ENCODE measurements at places on chromosomes 12 and 14.

GRCh38 chr12:19648591-19648990 lies 209.3 kb downstream of the AEBP2 start:
- no peak for DNase-seq

DNA sequence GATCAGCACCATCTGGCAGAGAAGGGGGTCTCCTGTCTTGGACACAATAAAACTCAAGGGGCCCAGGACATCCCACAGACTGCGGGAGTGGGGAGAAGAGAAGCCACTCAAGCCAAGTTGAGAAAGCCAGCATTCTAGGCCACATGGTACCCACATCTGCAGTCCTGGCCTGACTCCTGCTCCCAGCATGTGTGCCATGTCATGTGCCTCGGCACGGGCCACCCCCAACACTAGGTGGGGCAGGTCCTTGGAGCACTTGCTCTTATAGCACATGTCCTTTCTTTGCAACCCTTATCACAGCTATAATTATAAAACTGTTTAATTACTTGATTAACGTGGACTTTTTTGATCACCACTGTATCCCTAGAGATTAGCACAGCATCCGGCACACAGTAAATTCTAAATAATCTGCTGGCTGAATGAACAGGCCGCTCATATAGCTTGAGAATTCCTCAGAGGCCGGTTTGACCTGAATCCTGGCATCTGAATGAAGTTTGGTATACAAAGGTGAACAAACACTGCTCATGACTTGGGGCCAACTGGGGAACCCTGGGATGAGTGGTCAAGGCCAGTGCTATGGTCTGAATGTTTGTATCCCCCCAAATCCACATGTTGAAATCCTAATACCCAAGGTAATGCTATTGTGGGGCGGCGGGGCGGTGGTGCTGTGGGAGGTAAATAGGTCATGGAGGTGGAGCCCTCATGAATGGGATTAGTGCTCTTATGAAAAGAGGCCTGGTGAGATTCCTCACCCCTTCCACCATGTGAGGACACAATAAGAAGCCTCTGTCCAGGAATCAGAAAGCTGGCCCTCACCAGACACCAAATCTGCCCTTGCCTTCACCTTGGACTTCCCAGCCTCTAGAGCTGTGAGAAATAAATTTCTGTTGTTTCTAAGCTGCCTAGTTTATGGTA lies 6.6 kb downstream of the NCKAP5L start:
- no peak for DNase-seq

- DNase-seq, result no peak
Observed at GRCh38 chr14:69741055-69741454, 25.9 kb upstream of the SRSF5 start.

- no peak for DNase-seq
Observed at GRCh38 chr14:105334383-105335230, 20.1 kb downstream of the PACS2 start.

DNA sequence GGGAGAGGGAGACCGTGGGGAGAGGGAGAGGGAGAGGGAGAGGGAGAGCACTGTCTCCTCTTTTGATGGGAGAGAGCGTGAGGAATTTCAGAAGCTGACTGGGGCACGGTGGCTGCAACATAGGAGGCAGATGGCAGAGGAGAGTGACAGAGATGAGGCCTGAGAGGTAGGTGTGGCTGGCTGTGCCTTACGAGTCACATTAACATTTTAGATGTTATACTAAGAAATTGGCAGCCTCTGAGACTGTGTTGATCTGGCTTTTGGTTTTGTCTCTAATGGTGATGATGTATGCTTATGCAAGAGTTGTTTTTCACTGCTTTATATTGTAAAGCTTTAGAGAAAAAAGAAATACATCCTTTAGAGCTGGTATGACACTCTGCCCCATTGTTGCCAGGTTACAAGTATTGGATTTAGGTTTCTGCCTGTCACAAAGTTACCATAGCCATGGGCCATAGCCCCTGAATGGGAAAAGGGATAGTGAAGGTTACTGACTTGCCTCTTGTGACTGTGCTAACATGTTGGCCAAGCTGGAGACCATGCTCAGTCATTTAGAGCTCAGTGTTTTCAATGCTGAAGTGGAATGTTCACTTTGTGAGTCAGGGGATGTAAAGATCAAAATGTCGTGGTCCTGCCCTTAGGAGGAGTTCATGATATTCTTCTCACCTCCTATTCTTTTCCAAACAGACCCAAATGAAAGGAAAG lies 186.2 kb downstream of the SYNE2 start:
- DNase-seq, result no peak

GRCh38 chr14:65287264-65288131 lies 125.0 kb upstream of the FUT8 start:
- DNase-seq, result no peak

- DNase-seq, result no peak
Observed at GRCh38 chr14:95483309-95484165, 32.9 kb downstream of the SYNE3 start.

GRCh38 chr12:76883811-76884210 lies 5.0 kb upstream of the CSRP2 start:
- no peak for DNase-seq

- no peak for DNase-seq
Observed at GRCh38 chr12:108273217-108273616, 65.9 kb downstream of the CMKLR1 start.

DNA sequence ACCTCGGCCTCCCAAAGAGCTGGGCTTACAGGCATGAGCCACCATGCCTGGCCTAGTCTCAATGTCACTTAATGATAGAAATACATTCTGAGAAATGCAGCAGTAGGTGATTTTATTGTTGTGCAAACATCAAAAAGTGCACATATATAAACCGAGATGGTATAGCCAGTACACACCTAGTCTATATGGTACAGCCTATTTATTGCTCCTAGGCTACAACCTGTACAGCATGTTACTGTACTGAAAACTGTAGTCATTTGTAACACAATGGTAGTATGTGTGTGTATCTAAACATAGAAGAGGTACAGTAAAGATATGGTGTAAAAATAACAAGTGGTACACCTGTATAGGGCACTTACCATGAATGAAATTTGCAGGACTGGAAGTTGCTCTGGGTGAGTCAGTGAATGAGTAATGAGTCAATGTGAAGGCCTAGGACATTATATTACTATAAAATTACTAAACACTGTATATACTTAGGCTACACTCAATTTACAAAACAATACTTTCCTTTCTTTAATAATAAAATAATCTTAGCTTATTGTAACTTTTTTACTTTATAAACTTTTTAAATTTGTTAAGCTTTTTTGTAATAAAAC lies 166.7 kb upstream of the SYT1 start:
- DNase-seq, result no peak

GRCh38 chr14:30966415-30967363 lies 58.8 kb upstream of the AP4S1 start:
- no peak for DNase-seq
